ENCODE measurements at places on chromosomes 1 and 21.
A peak's percentile ranks its signal among the peaks of the same experiment; 100 is the strongest.

DNA sequence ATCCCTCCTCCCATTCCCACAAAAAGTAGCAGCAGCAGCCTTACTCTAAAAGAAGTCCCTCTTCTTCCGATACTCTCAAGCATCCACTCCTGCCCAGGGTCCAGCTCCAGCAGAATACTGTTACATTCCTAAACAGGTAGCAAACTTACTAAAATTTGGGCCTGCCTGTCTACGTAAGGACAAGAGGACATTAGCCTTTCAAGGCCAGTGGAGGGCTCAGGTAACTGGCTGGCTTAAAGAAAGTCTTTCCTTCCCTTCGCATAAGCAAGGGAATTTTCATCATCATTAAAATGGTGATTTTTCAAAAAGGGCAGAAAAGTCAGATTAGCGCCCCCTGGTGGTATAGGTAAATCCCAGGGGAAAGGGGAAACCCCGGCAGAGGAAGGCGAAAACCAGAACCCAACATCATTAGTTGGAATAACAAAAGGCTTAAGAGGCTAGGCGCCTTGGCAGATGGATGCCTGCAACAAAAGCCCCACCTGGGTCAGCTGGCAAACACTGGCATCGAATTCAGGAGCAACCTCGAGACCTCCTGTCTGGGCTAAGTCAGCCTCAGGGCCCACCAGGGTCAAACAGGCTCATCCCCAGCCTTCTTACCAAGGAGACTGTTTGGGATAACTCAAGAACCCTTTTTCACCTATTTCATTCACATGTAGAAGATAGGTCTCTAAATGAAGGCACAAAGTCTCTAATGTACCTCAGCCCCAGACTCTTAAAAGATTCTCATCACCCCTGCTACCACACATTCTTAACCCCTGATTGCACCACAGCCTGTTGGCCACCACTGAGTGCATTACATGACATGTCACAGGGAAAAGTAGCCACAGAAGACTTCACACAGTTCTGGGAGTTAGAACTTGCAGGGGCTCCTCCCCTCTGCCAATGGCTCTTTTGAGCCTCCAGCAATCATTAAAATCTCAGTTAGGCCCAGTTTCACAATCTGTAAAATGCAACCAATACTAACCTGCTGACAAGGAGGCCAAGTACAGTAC is 36.7 kb downstream of the ERI3 start:
- peak; percentile 62 for DNase-seq

DNA sequence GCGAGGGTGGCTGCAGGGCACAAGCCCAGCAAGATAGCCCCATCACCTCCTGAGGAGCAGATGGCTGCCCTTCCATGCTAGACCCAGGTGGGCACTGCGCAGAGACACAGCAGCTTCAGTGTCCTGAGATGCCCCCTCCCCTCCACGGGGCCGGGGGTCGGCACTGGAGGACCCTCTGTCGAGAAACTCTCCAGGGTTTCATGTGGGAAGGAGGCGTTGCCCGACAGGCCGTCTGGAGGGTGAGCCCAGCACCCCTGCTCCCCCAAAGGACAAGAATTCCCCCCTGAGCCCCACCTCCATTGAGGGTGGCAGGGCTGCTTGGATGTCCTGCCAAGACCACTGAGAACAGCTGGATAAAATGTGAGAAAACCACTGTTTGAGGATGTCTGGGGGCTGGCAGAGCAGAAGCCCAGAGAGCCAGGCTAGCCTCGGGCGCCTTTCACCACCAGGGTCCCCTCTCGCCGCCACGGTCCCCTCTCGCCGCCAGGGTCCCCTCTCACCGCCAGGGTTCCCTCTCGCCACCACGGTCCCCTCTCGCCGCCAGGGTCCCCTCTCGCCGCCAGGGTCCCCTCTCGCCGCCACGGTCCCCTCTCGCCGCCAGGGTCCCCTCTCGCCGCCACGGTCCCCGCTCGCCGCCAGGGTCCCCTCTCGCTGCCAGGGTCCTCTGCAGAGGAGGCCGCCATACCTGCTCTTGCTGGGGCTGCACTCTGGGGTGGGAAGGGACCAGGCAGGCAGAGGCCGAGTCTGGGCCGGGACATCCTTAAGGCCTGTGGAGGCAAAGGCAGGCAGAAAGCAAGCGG is 44.2 kb downstream of the SLC19A1 start:
- no peak for DNase-seq

- no peak for DNase-seq
These were observed 220.0 kb downstream of the RERE start for GRCh38 chr1:8597455-8597854.

- no peak for DNase-seq
These were observed 85.5 kb downstream of the PLPPR5 start for GRCh38 chr1:98919211-98919610.

- DNase-seq, result no peak
These were observed 91.6 kb downstream of the KIF26B start for GRCh38 chr1:245246433-245246832.
